ENCODE measurements at places on chromosomes 5 and 9.

- no peak for DNase-seq
Observed at GRCh38 chr9:89890326-89890980, 285.6 kb downstream of the GADD45G start.

- no peak for DNase-seq
Observed at GRCh38 chr9:4850603-4851310, 58.0 kb downstream of the RCL1 start.

GRCh38 chr5:52801329-52801728 lies 13.6 kb downstream of the ITGA1 start:
- DNase-seq = no peak

DNA sequence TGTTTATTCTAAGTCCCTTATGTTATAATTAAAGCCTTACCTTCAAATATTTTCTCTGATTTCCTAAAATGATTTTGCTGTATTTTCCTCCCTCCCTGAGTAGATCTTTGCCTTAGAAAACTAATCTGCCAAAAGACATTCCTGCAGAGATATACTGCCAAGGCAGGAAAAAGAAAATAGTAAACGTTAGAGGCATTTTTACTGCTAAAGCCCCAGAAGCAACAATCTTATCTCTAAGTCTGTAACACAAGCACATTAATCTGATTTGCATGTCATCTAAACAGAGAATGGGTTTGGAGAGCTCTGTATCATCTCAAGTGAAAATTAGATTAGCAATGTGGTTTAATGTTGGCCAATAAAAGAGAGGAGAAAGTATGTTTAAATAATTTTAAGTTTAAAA lies 847.7 kb downstream of the MAT2B start:
- no peak for DNase-seq

DNA sequence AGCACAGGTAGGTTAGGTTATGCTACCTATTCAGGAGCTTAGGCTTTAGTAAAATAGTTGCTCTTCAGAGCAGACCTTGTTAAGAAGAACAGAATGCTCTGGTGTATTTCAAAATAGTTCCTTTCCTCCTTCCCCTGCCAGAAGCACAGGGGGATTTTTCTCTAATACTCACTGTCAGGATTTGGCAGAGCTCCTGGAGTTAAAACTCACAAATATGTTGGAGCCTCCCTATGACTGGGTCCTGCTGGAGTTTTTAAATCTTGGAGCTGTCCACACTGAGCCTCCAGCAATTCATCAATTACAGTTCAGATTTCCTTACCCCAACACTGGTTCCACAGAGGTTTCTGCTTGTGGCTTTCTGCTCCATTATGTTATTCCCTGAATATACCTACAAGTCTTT lies 1233.8 kb upstream of the WWC1 start:
- DNase-seq = no peak

GRCh38 chr9:137832830-137833590 lies 44.6 kb upstream of the CACNA1B start:
- no peak for DNase-seq

GRCh38 chr9:19785230-19785629 lies 3.6 kb downstream of the SLC24A2 start:
- DNase-seq = no peak

- DNase-seq = no peak
Observed at GRCh38 chr5:132298298-132299212, 4.4 kb downstream of the SLC22A4 start.

DNA sequence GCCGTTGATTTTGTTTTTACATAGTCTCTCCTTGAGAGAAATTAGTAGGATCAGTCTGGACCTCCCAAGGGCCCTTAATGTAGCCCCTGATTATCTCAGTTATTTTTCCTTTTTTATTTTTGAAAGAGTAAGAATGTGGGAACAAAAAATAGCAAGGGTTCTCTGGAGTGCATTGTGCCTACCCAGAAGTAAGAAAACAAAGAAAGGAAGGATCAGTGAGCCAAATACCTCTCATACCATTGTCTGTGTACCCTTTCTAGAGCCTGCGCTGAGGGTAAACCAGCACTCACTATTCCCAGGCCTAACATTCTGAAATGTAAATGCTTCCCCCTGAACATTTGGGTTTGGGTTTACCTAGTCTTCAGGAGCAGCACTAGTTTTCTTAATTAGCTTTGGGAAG lies 213.0 kb upstream of the TARS1 start:
- DNase-seq = no peak

DNA sequence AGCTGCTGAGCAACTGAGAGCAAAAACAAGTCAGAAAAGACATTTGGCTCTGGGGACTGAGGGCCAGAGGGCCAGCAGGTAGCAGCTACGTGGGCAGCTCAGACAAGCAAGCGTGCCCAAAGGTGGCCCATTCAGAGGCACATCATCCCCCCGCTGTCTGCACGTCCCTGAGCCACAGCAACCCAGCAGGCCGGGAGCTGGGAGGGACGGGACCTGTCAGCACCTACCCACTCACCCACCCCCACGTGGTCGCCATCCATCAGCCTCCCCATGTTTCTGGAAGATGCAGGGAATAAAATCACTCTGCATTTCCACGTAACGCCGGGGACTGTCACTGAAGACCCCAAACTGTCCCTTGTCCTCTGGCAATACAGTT lies 167.8 kb downstream of the COL23A1 start:
- no peak for DNase-seq

- peak; percentile 47 for DNase-seq
Observed at GRCh38 chr5:151115272-151115905, 34.6 kb upstream of the TNIP1 start.

DNA sequence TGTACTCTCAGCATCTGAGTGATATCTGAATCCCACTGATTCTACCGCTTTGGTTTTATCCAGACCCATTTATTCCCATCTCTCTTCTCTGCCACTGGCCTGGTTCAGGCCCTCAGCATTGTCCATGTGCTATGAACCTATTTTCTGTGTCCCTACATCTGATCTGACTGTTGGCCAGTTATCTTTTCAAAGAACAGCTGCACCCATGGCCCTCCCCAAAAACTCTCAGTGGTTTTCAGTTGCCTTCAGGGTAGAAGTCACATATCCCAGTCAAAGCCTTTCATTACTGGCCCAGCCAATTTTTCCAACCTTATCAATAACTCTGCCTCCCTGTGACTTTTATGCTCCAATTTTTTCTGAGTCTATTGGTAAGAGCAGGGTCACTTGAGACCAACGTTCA lies 297.0 kb downstream of the TRIM32 start:
- no peak for DNase-seq

GRCh38 chr9:98539954-98540353 lies 168.8 kb downstream of the GABBR2 start:
- no peak for DNase-seq

DNA sequence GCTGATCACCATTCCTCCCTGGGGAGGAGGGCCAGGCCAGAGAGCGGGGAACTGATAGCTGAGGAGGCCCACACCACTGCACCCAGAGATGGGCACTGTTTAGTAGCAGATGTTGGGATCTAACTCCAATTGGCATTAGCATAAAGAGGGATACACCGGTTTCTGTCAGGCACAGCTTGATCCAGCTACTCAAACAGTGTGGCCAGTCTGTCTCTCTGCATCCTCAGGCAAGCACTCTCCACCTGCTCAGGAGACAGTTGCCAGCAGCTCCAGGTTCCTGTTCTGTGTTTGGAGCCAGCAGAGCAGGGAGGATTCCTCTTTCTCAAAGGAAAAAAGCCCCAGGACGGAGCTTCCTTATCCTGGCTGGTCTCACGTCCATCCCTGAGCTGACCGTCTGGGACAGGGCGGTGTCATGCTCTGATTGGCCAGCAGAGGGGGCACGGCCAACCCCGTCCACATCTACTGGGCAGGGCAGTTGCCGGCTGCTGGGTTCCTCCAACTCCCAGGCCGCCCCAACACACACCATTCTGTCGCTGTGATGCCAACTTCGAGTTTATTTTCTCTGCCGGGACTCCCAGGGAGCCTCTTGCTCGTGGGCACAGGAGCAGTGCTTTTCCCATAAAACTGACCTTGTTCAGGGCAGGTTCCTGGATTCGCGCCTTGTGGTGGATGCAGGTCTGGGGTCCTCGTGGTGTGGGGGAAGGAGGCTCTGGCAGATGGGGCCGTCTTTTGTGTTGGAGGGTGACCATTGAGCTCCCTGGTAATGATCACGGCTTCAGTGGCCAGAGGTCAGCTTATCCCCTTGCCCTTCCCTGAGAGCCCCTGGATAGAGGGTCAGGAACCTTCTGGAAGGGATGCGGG lies 47.9 kb downstream of the COL5A1 start:
- no peak for DNase-seq
